Stimulated activated CD4-positive, alpha-beta T cell treated with anti-CD3 and anti-CD28 coated beads, Interleukin-2, amount 100 ng/mL, for 48 hours (primary cell): ENCODE measurements at places on chromosomes 5 and 9.

- no peak for DNase-seq
Measured at GRCh38 chr9:94168203-94169000, 84.1 kb downstream of the PTPDC1 start.

DNA sequence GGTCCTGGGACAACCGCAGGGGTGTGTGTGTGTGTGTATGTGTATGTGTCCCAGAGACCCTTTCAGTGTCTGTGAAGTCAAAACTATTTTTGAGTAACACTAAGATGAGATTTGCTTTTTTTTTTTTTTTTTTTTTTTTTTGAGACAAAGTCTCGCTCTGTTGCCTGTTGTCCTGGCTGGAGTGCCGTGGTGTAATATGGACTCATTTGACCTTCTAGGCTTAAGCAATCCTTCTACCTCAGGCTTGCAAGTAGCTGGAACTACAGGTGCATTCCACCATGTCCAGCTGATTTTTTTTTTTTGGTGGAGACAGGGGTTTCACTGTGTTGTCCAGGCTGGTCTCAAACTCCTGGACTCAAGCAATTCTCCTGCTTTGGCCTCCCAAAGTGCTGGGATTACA lies 97.4 kb upstream of the KLF9 start:
- no peak for DNase-seq

DNA sequence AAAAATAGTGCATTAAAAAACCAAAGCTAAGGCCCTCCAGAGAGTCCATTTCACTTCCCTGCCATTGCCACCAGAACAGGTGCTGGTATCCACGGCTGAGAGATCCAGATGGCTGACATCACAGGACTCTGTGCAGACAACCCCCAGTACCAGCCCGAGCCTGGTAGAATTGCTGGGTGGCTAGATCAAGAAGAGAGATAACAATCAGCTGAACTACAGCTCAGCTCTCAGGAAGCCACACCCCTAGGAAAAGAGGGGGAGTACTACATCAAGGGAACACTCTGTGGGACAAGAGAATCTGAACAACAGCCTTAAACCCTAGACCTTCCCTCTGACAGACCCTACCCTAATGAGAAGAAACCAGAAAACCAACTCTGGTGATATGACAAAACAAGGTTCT lies 73.8 kb upstream of the SLIT3 start:
- no peak for DNase-seq

DNA sequence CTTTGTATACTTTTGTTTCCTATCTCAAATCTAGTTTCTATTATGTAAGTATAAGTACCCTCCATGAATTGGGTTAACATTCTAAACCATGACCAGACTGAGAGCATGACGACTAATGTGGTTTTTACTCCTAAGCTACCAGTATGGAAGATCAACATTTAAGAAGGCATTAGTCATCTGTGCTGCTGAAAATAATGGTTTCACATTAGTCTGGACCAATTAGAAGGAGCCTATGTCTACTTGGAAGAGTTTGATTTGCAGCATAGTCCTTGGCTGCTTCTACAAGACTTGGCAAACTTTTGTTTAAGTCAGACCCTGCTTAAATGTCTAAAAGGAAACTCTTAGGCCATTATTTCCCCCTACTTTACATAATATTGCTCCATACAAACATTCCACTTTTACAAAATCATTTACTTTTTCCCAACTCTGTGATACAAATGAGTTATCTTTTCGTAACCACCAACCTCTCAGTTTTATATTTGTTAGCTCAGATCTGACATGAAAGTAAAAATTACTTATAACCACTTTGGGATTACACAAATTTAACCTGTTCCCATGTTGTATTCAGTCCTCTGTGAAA lies 186.7 kb downstream of the COMMD10 start:
- no peak for DNase-seq

- no peak for DNase-seq
Measured at GRCh38 chr5:16265141-16265540, 85.5 kb upstream of the MARCHF11 start.

DNA sequence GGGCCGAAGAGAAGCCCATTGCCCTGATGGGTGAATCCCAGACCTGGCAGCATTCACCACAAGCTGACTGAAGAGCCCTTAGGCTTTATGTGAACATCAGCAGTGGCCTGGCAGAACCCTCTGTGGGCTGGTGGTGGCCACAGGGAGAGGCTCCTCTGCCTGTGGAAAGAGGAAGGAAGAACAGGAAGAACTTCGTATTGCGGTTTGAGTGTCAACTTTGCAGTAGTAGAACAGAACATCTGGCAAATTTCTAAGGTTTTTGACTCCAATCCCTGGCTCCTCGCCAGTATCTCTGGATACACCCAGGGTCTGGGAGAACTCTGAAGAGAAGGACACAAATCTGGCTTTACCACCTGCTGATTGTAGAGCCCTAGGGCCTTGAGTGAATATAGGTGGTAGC lies 356.4 kb upstream of the GRAMD2B start:
- DNase-seq = no peak

- DNase-seq = no peak
Measured at GRCh38 chr9:116286297-116286696, 132.7 kb downstream of the PAPPA start.

GRCh38 chr5:101532430-101532829 lies 629.3 kb upstream of the ST8SIA4 start:
- no peak for DNase-seq

GRCh38 chr5:14656898-14657297 lies 7.6 kb upstream of the OTULIN start:
- no peak for DNase-seq
